HCT116 (cell line): ENCODE measurements at places on chromosomes 11 and 22.
A peak's percentile ranks its signal among the peaks of the same experiment; 100 is the strongest.

DNA sequence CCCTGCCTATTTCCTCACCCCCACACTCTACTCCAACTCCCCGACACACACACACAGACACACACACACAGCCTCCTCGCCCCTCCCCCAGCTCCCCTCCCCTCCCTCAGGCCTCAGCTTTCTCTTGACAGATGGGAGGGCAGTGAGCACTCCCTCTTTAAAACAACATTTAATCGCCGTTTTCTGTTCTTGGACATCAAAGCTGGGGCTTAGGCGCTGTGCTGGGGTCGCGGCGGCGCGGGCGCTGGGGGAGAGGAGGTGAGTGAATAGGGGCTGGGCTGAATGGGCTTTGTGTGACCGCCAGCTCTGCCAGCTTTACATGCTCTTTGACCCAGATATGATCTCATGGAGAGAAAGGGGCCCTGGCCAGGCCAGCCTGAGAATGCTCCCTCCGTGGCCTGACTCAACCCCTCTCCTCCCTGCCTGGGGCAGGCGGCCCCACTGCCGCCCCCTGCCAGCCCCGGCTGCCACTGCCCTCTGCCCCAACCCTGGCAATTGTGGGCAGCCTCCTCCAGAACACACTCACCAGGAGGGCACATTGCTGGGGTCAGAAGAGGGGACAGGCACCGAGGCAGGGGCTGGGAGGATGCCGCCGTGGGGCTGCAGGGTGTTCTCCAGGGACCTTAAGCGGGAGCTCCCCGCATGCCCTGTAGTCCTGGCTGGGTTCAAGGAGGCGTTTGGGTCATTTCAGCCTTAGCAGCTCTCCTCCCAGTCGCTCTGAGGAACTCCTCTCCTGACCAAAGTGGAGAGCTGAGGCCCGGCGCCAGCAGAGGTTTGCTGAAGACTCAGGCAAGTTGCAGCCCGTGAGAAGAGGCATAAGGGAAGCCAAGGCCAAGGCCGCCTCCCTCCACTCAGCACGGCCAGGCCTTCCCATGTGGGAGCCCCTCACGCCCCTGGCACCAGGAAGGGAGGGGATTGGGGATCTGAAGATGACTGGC lies 38.3 kb upstream of the NNMT start:
- no peak for DNase-seq

DNA sequence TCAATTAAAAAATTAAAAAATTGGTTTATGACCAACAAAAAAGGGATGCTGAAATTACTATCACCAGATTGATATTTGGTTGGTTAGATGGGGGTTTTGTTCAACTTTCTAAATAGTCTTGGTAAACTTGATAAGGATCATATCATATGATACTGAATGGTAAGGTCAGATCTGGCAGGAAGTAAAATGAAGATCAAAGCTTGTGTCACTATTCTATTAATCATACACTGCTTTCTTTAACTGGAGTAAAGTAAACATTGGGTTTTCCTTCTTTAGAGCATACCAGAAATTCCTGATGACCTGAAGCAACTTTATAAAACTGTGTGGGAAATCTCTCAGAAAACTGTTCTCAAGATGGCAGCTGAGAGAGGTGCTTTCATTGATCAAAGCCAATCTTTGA lies 40.2 kb downstream of the RRM1 start:
- no peak for DNase-seq

DNA sequence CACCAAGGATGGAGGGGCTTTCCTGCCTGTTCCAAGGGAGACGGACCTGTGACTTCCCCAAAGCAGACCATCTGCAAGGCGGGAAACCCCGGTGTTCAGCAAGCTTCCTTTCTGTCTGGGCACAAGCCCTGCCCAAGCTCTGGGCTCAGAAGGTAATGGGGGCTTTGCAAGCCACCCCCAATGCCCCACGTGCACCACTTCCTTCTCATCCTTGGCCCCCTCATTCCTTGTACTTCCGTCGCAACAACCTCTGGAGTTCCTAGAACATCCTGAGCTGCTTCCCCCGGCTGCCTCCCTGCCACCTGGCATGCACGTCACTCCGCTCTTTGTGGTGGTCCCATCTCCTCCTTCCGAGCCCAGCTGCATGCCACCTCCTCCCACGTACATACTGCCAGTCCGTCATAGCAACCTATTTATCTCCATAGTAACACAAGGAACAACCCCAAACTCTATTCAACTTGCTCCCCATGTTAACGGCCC lies 3.9 kb downstream of the MYEOV start:
- no peak for DNase-seq

- no peak for DNase-seq
Observed at GRCh38 chr11:93133488-93134109, 64.2 kb downstream of the SLC36A4 start.

DNA sequence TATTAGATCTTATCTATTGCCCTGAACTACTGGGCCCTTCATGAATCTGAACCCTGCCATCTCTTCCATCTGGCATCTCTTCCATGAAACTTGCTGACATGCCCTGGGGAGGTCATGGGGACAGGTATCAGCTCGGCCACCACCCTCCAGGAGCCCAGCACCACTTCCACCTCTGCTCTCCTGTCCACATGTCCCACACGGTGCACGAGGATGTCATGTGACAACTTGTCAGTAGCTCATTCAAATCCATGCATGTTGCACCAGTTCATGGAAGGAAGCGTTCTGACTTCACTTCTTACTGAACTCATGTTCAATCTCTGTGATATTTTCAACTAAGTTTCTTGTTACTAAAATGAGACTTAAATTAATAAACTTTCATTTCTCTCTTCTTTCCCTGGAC lies 16.6 kb downstream of the YPEL1 start:
- DNase-seq: no peak

GRCh38 chr11:95570845-95571244 lies 218.7 kb downstream of the FAM76B start:
- no peak for DNase-seq

GRCh38 chr11:1696608-1697570 lies at the start of gene KRTAP5-6:
Gene KRTAP5-6 (plus strand): TSS chr11:1697195. CDS start chr11:1697246, 51 bp downstream.
- DNase-seq: no peak

DNA sequence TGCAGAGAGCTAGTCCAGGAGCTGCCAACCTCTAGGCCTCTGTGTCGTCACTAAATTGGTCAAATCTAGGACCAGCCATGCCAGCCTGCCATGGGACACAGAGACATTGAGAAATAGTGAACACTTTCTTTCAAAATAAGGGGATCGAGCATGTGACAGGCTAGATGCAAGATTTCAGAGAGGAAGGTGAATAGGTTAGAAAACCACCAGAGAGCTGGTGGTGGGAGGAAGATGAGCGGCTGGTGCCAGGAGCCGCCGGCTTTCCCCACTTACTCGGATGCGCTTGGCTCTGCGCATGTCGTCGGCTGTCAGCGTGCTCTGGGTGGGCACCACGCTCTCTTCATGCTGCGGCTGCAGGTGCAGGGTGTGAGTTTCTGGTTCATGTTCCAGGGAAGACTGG lies 35.4 kb upstream of the NFRKB start:
- DNase-seq: no peak

- no peak for DNase-seq
Observed at GRCh38 chr22:46770726-46771125, 8.3 kb downstream of the TBC1D22A start.

GRCh38 chr11:83194281-83195142 lies 1.0 kb downstream of the ANKRD42 start:
- DNase-seq: no peak

DNA sequence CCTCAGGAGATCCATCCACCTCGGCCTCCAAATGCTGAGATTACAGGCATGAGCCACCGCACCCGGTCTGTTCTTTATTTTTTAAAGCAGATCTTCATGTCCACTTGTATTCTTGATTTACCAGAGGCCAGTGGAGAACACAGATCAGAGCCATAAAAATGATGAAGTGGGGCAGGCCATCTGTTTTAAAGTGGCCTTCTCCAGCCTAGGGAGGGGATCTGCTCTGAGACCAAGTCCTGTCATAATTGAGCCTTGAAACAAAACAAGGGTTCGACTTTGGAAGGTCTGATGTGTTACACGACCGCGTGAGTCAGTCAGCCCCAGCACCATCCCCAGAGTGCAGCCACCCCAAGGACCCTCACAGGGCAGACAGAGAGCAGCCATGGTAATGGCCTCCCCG lies 27.5 kb downstream of the ABCC8 start:
- no peak for DNase-seq

DNA sequence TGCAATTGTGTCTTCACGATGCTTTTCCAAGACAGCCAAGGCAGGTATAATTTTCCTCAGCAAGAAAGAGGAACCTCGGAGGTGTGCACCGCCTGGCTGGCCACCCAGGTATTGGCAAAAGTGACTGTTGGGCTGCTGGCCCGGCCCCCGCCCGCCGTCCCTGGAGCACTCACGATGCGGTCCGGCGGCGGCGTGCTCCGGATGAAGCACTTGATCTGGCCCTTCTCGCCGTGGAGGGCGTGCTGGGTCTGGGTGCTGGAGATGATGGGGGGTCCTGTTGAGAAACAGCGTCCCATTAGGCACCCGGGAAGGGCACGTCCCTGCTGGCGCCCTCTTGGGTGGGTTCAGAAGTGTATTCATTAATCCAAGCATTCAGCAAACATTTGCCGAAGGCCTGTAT lies 84.8 kb downstream of the ST3GAL4 start:
- no peak for DNase-seq

GRCh38 chr11:937841-938261 lies 12.2 kb downstream of the AP2A2 start:
- no peak for DNase-seq

DNA sequence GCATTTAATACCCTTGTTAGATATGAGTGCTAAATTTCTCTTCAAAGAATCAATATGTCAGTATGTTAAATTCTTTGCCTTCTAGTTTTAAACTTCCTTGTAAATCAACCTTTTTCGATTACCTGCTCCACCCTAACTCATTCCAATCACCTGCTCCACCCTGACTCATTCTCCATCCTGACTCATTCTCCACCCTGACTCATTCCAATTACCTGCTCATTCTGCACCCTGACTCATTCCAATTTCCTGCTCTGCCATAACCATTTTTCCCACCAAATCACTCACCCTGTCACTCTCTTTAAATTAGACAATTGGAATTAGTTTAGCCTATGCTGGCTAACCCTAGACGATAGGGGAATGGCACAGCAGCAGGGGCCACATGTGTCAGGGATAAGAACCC lies 519.5 kb upstream of the LRRC4C start:
- DNase-seq: no peak

DNA sequence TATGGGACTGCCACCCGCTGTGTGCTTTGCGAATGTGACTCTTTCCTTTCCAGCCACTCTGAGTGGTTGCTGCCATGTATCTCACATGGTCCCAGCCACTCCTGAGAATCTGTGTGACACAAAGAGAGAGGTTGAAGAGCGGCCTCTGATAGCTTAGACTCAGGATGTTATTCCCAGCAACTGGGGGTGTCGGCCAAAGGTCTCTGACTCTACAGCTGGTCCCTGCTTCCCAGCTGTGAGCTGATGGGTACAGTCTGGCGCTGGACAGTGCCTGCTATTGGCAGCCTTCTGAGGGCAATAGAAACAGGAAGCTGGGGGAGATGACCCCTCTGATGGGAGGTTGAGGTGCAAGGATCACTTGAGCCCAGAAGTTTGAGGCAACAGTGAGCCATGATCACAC lies 105.1 kb downstream of the RRAS2 start:
- no peak for DNase-seq

GRCh38 chr22:26735019-26735409 lies 77.6 kb downstream of the MIAT start:
- DNase-seq: no peak

DNA sequence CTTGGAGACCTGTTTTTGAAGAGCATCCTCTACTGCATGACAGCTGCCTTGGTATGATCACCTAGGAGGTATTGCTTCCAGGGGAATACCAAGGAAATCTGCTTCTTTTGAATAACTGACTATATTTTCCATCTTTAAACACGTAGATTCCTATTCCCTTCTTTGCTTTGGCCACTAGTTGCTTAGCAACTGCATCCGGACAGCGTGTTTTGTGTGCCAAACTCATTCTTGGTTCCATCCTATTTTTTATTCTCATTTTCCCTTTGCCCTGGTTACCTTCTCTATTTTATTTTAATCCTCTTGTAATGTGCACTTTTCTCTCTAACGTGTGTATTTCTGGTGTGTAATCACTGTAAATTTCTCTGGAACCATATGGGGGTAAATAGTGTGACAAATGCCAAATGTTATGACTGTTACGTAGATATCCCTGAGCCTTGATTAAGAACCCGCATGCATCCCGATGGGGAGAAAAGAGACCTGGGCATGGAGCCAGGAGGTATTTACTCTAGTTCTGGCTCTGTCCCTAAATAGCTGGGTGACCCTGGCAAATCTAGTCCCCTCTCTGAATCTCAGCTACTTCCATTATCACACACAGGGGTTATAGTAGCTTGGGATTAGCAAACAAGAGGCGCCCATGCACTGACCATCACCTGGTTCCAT lies 241.7 kb downstream of the MIAT start:
- DNase-seq: no peak

GRCh38 chr11:112518371-112518770 lies 257.7 kb upstream of the PLET1 start:
- no peak for DNase-seq

- peak; percentile 2 for DNase-seq
Observed at GRCh38 chr22:19853879-19854777, 546 bp downstream of the GNB1L start.

DNA sequence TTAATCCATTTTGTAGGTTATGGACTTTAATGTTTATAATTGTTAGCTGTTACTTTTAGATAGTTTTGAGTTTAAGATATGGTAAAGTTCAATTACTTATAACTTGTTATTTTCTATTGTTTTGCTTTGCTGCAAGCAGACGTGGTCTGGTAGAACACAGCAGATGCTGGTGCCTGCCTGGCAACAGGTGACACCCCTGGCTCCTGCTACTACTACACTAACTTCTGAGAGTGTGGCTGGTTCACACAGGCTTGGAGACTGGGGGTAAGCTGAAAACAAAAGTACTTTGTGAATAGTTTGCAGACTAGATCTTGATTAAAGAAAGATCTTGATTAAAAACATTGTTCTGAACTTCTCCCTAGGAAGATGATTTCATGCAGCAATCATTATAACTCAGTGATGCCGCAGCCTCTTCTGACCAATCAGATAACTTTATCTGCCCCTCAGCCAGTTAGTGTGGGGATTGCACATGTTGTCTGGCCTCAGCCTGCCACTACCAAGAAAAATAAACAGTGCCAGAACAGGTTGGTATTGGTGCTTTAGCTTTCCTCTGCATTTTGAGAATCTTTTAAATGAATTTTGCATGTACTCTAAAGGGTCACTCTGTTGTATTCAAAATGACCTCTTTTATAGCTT lies 90.4 kb downstream of the HIPK3 start:
- DNase-seq: no peak

- no peak for DNase-seq
Observed at GRCh38 chr22:29670626-29671025, 49.2 kb upstream of the CABP7 start.

GRCh38 chr11:69195824-69196782 lies 40.4 kb downstream of the SMIM38 start:
- DNase-seq: no peak

DNA sequence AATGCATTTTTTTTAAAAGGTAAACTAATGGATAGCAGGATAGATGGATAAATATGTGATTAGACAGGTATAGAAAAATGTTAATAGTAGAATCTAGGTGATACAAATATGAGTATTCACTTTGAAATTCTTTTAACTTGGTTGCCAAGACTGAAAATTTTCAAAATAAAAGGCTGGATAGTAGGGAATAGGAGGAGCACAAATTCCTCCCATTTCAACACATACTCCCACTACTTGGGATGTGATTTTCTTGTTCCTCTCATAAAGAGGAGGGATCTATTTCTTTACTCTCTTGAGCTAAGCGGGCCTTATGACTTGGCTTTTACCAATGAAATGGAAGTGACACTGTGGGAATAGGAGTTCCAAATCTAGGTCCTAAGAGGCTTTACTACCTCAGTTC lies 35.9 kb downstream of the PIK3C2A start:
- DNase-seq: no peak
